Suppressor macrophage treated with lipopolysaccharide for 1 hour (primary cell): ENCODE measurements at places on chromosomes 11 and 22.
A peak's percentile ranks its signal among the peaks of the same experiment; 100 is the strongest.

GRCh38 chr11:117428186-117428855 is 100.7 kb downstream of the CEP164 start:
- DNase-seq, result no peak

- no peak for DNase-seq
These were observed 36.9 kb downstream of the NAALAD2 start for GRCh38 chr11:90171359-90171758.

DNA sequence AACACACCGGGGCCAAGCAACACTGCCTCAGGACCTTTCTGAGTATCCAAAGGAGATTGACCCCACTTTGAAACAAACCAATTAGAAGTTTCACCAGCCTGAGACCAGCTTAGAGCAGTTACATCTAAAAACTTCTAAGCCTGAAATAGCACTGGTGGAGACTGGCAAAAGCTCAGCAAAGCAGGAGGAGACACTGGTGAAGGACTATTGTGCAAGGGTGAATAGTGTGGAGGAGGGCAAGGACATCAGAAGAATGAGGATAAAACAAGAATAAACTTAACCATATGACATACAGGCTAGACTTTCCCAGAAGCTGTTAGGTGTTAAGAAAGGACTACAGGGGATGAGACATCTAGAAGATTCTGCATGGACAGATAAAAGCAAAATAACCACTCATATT is 152.4 kb downstream of the FCHSD2 start:
- DNase-seq, result peak; percentile 23

- no peak for DNase-seq
These were observed 7.4 kb downstream of the ZFTA start for GRCh38 chr11:63761188-63761587.

DNA sequence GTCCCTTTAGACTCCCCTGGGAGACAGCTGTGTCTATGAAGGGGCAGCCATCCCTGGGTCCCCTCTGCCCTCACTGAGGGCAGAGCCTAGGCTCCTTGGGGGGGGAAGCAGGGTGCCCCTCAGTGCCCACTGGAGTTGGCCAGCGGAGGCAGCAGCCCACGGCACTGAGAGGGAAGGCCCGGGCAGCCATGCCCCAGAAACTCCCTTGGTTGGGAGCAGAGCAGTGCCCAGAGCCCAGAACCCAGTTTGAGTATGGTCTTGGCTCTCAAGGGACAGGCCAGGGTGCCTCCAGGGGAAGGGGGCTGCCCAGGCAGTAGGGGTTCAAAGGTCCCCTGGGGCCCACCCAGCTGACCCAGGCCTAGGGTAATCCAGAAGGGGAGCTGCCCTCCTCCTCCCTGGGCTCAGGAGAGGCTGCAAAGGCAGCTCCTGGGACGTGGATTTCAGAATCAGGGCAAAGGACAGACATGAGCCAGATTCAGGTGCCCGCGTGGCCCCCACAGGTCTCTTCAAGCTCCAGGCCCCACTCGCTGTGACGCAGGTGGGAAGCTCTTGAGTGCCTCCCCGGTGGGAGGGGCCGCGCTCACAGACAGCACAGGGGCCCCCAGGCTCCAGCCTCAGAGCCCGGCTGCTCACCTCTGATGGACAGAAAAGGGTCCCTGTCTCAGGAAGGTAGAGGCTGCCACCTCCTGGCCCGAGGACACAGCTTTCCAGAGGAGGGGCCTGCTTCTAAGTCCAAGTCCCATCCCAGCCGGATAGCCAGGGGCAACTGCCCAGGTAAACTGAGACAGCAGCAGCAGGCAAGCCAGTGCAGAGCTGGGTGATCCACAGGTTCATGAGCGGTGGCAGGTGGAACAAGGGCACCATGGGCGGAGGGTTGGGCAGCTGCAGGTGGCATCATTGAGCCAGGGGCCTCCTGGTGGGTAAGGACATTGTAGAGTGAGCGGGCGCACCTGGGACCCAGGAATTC is 2.6 kb downstream of the C11orf21 start:
- DNase-seq, result no peak

DNA sequence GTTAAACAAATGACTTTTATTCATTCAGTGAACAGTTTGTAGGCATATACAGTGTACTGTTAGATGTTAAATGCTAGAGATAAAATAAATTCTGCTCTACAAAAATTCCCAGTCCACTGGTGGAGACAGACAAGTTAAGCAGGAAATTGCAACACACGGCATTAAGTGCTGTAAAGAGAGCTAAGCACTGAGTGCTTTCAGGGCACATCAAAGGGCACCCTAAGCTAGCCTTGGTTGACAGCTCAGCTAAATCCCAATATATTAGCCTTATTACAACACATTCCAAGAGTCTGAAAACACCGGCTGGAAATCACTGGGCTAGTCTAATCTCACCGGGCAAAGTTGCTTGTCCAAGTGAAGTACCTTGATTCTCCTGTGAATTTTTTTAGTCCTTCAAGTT is 55.1 kb downstream of the NOX4 start:
- no peak for DNase-seq

DNA sequence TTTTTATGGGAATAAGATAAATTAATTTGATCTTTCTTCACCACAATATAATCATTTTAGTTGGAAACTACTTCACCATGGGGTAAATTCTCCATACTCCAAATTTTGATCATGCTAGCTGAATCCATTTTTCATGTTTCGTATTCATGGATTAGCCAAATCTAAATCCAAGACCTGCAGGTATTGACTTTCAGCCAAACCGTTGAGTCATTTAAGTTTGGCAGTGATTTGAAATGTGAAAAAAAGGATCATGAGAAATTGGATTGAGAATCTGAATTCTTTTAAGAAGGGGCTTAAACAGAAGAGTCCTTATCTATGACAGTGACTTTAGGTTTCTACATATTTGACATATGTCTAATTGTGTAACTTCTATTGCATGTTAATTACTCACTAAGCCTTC is 5.3 kb downstream of the GAS2 start:
- no peak for DNase-seq

DNA sequence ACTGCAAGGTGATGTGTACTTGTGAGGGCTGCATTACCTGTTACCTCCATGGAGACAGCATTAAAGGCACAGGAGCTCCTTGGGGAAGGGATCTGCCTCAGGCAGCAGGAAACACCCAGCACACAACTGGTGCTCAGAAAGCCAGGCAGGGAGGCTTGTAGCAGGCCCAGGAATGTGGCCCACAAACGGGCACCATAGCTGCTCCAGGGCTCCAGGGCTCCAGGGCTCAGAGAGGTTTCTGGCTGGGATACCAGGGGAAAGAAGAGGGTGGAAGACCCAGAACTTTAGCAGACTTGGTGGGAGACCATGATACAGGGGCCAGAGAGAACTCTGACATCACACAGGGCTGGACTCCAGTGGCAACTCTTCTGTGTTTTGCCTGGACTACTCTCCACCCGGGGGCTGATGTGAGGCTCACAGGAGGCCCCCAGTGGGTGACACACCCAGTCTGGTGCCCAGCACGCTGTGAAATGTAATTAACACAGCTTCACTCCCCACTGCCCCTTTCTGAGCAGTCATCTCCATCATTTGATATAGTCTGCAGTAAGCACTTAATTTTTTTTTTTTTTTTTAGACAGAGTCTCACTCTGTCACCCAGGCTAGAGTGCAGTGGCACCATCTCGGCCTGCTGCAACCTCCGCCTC is 14.7 kb upstream of the SULT4A1 start:
- no peak for DNase-seq

GRCh38 chr11:67315325-67315909 is 12.1 kb downstream of the SSH3 start:
- DNase-seq, result no peak

DNA sequence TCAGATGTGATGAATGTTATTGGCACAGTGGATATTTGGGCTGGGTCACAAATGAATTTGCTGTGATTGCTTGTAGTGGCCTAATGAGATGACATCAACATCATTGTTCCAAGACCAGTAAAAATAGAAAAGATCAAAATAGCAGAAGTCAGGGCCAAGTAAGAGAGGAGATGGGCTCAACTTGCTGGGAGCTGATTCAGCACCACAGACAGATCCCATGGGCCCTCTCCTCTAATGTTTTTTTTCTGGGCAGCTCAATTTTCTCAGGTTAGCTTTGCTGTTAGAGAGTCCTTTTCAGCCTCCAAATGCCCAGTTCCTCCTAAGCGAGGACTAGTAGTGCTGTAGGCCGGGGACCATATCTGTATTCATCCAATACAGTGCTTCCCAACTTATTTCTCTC is 86.0 kb upstream of the IZUMO1R start:
- no peak for DNase-seq

GRCh38 chr11:44709966-44710365 is 16.8 kb upstream of the TSPAN18 start:
- DNase-seq, result no peak

- DNase-seq, result peak; percentile 66
These were observed 11.9 kb downstream of the HOATZ start for GRCh38 chr11:111526501-111526900.

GRCh38 chr22:19880786-19881569 is 26.3 kb upstream of the GNB1L start:
- no peak for DNase-seq

DNA sequence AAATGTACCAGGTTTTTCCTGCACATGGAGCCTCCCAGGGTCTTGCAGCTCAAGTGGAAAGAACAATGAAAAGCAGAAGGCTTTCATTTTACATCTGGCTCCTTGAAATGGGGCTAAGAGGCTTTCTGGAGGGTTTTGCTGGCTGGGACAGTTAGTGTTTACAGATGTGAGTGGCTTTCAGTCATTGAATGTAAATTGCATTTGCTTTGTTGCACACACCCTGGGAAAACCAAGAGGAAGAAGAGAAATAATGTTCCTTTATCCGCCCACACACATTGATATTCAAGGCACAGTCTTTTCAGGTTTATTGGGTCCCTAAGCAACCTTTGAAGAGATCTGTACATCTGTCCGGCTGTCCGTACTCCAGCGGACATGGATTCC is 144.5 kb downstream of the SPON1 start:
- no peak for DNase-seq

DNA sequence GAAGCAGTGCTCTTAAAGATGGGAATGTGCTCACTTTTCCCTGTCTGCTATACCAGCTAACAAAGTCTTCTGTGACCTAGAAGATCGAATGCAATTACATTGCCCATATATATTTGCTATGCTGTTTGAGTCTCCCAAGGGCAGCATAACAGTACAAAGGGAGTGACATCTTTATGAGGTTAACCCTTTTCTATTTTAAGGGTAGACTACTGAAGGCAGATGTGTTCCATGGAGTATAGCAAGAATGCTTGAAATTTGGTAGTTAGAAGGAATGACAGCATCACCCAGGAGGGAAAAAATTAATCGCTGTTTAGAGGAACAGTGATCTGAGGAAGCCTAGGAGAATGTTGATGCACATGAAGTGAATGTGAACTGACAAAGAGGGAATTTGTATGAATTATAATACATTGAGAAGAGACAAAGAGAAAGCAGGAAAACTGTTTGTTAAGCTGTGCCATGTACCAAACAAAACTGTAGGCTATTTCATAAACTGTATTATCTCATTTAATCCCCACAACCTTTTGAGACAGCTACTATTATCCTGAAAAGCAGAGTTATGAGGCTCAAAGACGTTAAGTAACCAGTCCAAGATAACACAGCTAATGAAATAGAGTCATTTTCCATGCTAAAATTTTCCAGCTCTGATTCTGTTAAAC is 13.0 kb downstream of the MAML2 start:
- no peak for DNase-seq

DNA sequence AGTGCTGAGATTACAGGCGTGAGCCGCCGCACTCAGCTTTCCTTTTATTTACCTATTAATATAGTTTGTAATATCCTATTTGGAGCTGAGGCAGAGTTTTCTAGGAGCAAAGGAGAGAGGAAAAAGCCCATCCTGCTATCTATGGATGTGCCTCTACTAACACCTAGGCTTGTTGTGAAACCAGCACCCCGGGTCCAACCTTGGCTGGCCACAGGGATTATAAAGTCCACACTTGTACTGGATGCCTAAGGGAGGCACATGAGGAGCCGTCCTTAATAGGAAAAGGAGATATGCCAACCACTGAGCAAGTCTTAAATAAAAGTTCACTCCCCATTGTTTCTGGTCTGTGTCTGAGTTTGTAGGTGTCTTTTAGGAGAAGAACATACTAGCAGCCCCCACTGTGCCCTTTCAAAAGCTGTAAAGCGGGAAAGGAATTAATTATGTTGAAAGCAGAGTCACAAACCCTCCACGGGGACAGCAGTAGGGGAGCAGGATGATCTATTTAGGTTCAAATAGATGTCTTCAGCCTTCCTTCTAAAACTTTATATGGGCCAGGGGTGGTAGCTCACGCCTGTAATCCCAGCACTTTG is 29.3 kb downstream of the RRP7A start:
- no peak for DNase-seq

DNA sequence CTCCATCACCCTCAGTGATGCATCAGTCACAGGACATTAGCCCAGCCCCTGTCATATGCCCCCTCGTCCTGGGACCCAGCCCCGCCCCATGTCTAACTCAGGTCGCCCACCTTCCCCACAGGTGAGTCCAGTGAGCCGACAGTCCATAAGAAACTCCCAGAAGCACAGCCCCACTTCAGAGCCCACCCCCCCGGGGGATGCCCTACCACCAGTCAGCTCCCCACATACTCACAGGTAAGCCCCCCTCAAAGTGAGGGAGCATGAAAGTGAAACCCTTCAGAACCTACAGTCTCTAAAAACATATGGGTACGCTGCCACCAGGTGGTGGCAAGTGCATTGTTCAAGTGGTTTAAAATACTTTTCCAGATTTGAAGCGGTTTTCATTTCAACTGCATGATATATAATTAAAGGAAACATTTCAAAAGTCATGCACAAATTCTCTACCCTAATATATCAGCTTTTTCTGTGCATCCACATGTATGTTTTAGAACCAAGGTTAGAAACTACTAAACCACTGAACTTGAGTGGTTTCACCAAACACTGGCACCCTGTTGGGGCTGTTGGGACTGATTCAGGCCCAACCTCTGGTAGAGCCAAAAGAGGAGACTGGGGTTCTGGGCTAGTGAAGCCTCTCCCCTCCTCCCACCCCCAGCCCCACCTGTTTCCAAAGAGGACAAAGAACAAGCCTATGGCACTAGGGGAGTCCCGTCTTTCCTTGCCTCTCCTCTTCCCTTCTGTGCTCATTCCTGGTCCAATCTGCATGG is 17.3 kb downstream of the EPS8L2 start:
- peak; percentile 79 for DNase-seq

GRCh38 chr11:1544536-1544935 is 27.5 kb downstream of the DUSP8 start:
- DNase-seq, result no peak
